NCI-H460 (cell line): ENCODE measurements at places on chromosomes 3 and 15.

- no peak for DNase-seq
Observed at GRCh38 chr15:60324706-60325438, 72.9 kb downstream of the ANXA2 start.

DNA sequence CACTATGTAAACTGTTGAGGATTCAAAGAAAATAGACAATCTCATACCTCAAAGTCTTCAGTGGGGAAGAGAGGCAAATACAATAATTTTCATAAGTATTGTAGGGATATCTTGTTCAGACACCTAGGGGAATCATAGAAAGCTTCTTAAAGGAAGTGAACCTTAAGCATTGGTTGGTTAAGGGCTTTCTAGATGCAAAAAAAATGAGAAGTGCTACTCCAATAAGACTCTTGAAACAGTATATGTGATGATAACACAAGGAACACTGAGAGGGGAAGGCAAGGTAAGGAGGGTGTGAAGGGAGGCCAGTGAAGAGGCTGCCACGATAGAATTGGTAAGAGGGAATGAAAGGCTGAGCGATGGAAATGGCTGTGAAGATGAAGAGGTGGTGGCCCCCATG lies 104.1 kb downstream of the TPRG1 start:
- no peak for DNase-seq

DNA sequence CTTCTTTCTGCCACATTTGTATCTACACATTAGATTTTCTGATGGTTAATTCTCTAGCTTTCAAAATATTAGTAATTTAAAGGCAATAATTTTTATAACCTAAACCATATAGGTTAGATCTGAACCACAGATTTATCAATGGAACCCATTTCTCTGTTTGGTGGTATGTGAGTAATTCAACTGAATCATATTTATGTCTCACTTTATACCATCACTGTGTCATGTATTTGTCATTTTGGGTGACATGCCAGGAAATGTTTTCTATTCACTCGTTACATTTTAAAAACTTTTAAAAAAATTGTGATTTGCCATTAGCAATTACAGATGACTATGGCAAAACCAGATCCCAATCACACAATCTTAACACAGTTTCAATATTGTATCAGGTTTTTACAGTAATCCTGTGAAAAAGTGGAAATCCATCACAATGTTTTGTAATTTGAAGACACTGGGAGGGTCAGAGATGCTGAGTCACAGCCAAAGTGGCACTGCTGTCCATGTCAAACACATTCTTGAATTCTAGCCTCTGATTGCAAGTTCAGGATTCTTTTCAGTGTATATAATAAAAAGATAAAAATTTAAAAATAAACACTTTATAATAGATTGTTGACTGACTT lies 356.0 kb upstream of the RBMS3 start:
- DNase-seq, result peak; percentile 71

DNA sequence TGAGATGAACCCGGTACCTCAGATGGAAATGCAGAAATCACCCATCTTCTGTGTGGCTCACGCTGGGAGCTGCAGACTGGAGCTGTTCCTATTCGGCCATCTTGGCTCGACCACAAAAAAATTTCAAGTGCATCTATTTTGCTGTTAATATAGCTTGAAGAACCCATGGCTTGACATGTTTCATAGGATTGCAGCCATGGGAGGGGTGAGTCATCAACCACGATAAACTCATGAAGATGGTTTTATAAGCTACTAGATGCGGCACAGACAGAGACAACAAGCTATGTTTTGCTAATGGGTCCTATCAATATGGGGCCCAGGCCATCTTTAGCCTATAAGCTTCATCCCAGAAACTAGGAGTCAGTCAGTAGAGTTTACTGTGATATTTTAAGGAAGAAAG lies 100.4 kb upstream of the PHLDB2 start:
- DNase-seq, result no peak

DNA sequence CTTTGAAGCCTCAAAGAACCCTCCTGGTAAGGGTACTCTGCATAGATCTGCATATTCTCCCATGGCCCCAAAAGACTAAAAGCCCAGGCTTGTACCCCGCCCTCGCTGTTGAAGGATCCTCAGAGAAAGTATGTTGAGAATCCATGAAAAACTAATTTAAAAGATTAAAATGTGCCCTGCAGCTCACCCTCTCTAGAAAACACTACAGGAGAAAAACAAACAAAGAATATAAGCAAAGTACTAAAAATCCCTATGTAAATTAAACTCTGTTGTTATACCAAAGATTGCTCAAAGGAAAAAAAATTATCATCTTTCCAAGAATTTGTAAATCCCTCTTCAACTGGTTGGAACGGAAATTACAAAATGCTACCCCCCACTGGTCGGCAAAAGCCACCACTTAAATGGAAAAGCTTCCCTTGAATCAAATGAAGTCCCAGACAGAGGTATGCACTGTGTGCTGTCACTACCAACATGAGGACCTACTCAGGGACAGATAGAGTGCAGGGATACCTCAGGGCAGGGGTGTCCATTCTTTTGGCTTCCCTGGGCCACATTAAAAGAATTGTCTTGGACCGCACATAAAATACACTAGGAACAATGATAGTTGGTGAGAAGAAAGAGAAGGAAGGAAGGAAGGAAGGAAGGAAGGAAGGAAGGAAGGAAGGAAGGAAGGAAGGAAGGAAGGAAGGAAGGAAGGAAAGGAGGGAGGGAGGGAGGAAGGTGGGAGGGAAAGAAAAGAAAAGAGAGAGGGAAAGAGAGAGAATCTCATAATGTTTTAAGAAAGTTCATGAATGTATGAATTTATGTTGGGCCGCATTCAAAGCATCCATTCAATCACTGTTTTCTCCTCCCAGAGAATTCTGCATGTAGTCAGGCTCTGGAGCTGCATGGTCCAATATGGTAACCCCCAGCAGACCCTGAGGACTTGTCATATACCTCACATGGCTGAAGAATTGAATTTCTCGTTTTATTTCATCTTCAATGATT lies 88.1 kb downstream of the MAGI1 start:
- no peak for DNase-seq

DNA sequence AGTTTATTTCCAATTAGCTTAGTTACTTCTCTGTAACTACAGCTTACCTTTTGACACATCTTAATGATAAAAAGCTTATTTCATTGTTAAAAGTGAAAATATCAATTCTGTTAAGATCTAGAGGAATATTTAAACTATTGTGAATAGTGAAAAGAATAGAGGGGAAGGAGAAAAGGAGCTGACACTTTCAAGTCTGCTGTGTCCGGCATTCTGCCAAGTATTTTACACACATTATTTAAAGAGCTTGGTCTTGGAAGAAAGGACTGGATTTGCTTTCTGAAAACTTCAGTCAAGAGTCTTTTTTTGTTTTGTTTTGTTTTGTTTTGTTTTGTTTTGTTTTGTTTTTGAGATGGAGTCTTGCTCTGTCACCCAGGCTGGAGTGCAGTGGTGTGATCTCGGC lies 34.8 kb downstream of the CCDC80 start:
- no peak for DNase-seq

GRCh38 chr15:79089890-79090486 lies 592 bp downstream of the RASGRF1 start:
- DNase-seq, result no peak

- DNase-seq, result no peak
Observed at GRCh38 chr3:14374444-14374883, 27.9 kb upstream of the SLC6A6 start.

DNA sequence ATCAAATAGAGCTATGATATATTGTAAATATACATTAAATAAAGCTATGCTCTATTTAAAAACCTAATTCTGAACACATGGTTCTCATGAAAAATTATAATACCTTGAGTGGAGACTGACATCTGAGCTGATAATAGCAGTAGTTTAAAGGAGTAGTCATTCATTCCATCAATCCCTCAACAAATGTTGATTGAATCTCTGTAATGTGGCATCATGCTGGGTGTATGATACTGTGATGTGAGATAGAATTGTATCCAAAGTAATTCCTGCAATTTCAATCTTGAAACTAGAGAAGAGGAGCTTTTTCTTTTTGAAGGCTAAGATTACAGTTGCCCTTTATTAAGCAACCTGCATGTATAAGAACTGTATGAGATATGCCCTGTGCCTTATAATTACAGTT lies 63.1 kb downstream of the ADAMTSL3 start:
- DNase-seq, result no peak

GRCh38 chr15:70722266-70723121 lies 40.9 kb downstream of the UACA start:
- peak; percentile 45 for DNase-seq

- no peak for DNase-seq
Observed at GRCh38 chr15:69398491-69398891, 15.7 kb upstream of the KIF23 start.

- DNase-seq, result no peak
Observed at GRCh38 chr3:36244728-36245127, 135.6 kb upstream of the STAC start.
